GM23248 (cell line): ENCODE measurements at places on chromosomes 13 and 19.

DNA sequence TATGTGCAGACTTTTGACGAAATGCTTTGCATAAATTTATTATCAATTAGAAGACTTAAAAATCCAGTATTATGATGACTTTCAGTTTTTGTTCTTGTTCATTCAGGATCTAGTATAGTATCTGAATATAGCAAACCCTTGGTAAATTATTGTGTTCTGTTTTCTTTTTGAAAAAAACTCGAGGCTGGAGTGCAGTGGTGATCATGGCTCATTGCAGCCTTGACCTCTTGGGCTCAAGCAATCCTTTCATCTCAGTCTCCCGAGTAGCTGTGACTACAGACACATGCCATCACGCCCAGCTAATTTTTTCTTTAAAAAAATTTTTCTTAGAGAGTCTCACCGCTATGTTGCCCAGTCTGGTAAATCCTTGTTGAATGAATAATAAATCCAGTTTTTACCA, 4.6 kb downstream of the FARP1 start:
- no peak for DNase-seq

GRCh38 chr13:103238441-103238840, 172.2 kb upstream of the SLC10A2 start:
- no peak for DNase-seq

- DNase-seq: no peak
These were observed 253.9 kb upstream of the SGCG start for GRCh38 chr13:22926748-22927400.

DNA sequence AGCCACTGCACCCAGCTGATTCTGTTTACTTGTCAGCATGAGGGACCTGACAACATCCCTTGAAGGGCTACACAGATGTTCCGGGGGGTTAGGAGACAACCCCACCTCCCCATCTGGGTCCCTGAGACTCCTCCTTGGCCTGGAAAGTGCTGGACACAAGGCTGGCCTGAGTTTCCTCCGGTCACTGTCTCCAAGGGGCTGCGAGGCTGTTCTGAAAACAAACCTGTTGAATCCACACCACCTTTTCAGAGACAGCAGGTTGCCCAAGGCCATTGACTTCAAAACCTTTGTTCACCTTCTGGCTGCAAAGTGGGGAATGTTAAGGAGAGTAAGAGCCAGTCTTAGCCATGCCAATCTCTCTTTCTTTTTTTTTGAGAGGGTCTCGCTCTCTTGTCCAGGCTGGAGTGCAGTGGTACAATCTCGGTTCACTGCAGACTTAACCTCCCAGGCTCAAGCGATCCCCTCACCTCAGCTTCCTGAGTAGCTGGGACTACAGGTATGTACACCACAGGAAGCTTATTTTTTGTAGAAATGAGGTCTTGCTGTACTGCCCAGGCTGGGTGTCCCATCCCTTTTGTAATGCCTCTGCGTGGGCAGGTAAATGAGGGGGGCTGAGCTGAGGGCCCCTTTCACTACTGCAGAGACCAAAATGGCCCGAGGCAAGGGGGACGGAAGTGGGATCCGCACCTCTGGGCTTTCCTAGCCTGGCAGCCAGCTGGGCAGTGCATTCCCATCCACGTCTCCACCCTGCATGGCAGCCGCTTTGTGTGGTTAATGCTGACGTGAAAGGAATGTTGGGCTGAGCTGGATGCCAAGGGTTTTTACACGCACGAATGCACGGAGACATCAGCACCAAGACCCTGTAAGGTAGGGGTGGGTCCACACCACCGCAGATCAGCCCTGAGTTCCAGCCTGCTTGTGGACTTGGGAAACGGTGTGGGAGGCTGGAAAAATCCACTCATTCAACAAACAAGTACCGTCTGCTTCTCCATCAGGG, 1.9 kb upstream of the ZNF628 start:
- DNase-seq: peak; percentile 30

- DNase-seq: peak; percentile 52
These were observed 365 bp downstream of the PPP6R1 start for GRCh38 chr19:55258476-55258827.

DNA sequence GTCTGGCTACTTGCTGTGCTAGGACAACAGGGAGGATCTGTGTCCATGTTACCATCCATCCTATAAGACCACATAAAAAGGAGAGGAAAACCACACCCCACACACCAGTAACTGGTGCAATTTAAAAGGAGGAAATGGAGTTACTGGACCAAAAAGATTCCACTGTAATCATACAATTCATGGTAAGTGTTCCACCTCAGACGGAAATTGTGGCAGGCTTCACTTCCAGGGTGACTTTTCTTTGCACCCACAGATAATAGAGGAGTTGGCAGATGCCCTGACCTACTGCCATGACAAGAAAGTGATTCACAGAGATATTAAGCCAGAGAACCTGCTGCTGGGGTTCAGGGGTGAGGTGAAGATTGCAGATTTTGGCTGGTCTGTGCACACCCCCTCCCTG, 2.4 kb downstream of the AURKC start:
- no peak for DNase-seq

GRCh38 chr19:52170304-52170703, 1.1 kb downstream of the ZNF836 start:
- DNase-seq: peak; percentile 27

- DNase-seq: no peak
These were observed 17.8 kb downstream of the KL start for GRCh38 chr13:33033986-33034385.

DNA sequence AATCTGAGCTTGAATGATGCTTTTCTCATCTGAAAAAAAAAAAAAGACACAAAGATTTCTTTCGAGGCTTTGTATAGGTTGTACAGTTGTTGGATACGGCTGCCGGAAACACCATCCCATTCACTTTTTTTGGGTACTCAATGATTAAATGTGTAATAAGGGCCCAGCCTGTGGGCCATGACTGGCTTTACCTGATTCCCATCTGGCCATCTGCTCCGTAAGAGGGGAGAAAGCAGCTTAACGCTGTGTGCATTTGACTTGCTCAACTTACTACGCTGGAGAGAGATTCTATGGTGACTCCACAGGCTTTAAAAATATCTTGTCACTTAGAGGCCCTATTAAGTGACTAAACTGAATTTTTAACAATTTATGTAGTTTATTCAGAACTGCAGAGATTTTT, 731 bp downstream of the ZNF558 start:
- peak; percentile 45 for DNase-seq

DNA sequence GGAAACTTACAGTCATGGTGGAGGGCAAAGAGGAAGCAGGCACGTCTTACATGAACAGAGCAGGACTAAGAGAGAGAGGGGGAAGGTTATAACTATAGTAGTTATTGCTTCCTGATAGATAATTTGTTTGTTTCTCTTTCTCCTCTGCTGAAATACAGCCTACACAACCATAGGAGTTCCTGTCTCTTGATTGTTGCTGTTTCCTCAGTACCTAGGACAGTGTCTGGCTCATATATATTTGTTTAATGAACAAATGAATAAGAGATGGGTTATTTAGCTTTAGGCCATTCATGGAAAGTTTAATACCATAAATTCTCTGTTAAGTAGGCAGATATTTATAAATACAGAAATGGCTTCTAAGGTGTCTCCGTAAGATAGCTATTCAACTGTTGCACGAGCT, 95.2 kb downstream of the PCCA start:
- DNase-seq: no peak

GRCh38 chr13:76239031-76239680, 603.0 kb downstream of the LMO7 start:
- no peak for DNase-seq

GRCh38 chr13:67519356-67519755, 289.2 kb upstream of the PCDH9 start:
- DNase-seq: no peak

DNA sequence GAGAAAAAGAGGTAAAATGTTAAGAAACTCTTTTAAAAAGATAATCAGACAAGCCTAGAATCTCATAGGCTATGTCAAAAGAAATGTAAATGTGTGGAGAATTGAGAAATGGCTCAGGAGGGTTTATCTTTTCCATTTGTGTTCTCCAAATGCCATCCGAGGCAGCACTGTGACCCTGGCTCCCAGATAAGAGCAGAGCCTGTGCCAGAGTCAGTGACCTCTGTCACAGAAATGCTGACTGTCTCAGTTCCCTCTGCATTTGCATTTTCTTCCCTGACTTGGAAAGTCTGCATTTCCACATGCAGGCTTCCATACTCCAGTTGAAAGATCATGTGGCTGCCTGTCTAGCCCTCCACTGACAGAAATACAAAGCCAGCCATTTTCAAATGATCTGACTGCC, 42.0 kb downstream of the SERTM1 start:
- DNase-seq: no peak

GRCh38 chr13:62194371-62194770, 778.7 kb upstream of the PCDH20 start:
- DNase-seq: no peak

GRCh38 chr19:5996102-5996501, 18.2 kb upstream of the RANBP3 start:
- no peak for DNase-seq
